Stimulated activated CD8-positive, alpha-beta memory T cell treated with anti-CD3 and anti-CD28 coated beads, Interleukin-4, amount 100 ng/mL, for 1 hour (primary cell): ENCODE measurements at places on chromosomes 13 and 19.

- no peak for DNase-seq
Observed at GRCh38 chr13:45718063-45718462, 15.9 kb downstream of the CBY2 start.

DNA sequence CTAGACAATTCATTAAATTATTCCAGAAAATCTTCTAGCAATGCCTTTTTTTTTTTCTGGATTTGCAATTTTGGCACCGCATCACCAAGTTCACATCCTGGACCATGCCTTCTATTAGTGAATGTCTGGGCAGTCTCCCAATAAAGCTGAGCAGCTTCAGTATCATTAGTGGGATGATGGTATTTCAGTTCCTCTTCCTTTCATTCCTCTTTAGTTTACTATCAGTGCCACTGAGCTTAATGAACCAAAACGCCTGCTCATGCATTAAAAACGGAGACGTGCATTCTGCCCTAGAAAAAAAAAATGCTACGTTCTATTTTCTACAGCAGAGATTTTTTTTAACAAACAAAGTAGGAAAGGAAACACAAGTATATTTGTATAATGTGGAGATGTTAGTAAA is 343.0 kb downstream of the PCDH9 start:
- DNase-seq = no peak

- DNase-seq = no peak
Observed at GRCh38 chr19:33294058-33294798, 8.1 kb downstream of the CEBPA start.

GRCh38 chr19:6392221-6393073 is 517 bp downstream of the GTF2F1 start:
- no peak for DNase-seq

GRCh38 chr13:30192320-30193093 is 114.8 kb downstream of the KATNAL1 start:
- no peak for DNase-seq

DNA sequence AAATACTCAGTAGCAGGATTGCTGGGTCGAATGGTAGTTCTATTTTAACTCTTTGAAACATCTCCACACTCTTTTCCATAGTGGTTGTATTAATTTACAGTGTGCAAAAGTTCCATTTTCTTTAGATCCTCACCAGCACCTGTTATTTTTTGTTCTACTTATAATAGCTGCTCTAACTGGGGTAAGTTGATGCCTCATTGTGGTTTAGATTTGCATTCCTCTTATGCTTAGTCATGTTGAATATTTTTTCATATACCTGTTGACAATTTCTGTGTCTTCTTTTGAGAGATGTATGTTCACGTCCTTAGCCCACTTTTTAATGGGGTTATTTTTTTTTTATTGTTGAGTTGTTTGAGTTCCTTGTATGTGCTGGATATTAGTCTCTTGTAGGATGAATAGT is 144.6 kb downstream of the NBEA start:
- no peak for DNase-seq

DNA sequence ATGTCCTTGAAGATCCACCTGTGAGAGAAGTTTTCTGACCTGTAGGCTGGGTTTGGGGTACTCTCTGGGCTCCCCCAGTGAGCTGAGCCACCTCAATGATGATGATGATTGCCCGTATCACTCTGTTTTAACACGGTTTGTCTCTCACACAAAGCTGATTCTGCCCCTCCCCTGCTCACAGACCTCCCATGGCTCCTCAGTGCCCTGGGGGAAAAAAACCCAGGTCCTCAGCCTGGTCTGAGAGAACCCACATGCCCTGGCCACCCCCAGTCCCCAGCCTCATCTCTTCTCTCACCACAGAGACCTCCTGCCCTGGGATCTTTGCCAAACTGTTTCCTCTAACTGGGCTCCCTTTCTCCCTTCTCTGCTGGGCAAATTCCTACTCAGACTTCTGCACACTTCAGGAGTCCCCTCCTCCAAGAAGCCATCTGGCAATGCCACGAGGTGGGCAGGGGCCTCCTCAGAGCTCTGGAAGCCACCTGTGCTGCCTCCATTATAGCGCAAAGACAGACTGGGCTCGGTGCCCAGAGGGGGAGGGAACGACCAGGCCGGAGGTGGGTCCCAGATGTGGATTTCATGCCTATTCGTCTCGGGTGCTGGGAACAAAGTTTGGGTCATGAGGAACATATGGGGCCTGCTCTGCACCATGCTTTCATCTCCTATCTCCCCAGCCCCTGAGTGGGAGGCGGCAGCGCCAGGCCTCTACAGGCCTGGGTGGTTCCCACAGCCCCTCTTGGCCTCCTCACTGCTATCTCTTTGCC is 8.5 kb upstream of the CA11 start:
- no peak for DNase-seq

DNA sequence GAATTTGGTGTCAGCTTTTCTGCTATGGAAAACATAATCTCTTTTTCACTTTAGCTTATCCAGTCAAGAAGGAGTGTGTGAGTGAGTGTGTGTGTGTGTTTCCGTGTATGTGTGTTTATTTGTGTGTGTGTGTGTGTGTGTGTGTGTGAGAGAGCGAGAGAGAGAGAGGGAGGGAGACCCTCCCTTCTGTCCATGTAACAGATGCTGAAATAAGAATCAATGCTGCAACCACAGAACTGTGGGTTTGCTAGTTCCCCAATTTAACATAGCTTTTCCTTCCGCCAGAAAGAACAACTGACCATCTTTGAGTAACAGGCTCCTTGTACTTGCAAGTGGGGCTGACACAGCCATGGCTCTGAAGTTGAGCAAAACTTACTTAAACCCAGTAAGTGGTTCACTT is 5.2 kb downstream of the LCP1 start:
- DNase-seq = no peak

- no peak for DNase-seq
Observed at GRCh38 chr13:20608438-20609020, 41.6 kb downstream of the IFT88 start.

DNA sequence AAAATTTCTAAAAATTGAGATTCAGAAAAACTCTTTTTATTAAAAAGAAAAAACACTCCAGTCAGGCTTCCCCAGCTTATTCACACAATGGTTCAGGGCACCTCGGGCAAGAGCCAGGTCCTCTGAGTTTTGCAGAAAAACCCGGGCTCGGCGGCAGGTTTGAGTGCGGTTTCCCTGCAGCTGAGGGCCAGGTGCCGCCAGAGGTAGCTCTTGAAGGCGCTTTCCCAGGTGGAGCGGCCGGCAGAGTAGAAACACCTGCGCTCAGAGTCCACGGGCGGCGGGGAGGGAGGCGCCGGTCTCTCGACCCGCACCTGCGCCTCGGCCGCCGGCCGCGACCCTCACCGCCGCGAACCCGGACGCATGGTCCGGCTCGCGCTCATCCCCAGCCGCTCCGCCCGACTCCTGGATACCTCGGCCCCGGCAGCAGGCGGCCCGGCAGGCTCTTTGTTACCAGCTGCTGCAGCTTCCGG is 444 bp downstream of the PROSER1 start:
- no peak for DNase-seq

DNA sequence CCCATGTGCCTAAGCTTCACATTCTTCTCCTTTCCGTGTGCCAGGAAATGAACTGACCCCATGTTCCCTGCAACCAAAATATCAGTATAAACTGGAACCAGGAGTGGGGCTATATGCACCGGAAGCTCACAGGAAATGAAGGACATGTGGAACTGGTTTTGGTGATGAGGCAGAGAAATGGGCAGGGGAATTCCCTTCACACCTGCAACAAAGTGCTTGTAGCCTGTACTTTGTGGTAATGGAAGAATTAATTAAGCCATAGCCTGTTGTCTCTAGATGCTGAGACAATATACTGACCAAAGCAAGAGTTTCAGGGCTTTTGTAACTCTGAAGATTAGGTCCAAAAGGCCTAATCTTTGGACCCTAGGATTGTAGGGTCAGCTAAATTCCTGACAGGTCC is 15.5 kb upstream of the UGGT2 start:
- DNase-seq = no peak

- DNase-seq = no peak
Observed at GRCh38 chr19:51689751-51690453, 3.2 kb upstream of the SPACA6 start.

- no peak for DNase-seq
Observed at GRCh38 chr13:45441633-45442032, 23.1 kb upstream of the COG3 start.

DNA sequence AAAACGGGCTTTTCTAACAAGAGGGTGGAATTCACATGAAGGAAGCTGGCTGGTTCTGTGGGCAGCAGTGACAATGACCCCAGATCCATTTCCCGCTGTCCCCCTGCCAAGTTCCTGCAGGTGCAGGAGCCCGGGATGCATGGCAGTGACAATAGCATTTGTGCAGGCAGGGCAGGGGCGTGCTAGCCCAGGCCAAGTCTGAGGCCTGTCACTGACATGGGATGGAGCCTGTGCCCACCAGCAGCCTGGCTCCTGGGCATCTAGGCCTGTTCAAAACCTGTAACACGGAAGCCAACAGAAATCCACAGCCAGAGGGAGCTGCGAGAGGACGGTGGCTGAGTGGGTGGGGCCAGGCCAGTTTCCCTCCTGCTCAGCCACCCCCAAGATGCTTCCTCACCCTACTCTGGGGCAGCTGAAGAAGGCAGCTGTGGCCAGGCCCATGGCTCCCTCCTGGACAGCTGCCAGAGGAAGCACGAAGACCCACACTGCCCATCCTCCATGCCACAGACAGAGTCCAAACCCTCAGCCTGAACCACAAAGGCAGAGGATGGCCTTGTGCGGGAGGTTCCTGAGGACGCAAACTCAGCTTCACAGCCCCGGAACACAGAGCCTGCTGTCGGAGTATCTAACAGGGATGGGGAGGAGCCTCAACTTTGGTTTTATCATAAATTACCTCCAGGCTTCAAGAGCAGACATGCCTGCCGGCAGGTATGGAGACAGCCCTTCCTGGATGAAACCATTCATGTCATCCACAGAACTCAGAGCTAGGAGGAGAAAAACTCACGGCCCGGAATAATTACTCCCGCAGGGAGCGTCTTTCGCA is 74.0 kb downstream of the CEBPG start:
- DNase-seq = no peak

- no peak for DNase-seq
Observed at GRCh38 chr13:95741584-95742563, 64.9 kb downstream of the DNAJC3 start.

- DNase-seq = no peak
Observed at GRCh38 chr13:72890546-72890945, 108.6 kb downstream of the PIBF1 start.

DNA sequence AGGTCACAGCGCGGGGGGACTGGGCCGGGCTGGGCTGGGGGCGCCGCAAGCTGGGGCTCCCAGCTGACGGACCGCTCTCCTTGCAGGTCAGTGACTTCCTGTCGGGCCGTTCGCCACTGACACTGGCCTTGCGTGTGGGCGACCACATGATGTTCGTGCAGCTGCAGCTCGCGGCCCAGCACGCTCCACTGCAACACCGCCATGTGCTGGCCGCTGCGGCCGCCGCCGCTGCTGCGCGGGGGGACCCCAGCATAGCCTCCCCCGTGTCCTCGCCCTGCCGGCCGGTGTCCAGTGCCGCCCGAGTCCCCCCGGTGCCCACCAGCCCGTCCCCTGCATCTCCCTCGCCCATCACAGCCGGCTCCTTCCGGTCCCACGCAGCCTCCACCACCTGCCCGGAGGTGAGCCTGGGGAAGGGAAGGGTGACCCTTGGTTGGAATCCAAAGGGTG is 5.7 kb downstream of the MIDN start:
- DNase-seq = no peak

DNA sequence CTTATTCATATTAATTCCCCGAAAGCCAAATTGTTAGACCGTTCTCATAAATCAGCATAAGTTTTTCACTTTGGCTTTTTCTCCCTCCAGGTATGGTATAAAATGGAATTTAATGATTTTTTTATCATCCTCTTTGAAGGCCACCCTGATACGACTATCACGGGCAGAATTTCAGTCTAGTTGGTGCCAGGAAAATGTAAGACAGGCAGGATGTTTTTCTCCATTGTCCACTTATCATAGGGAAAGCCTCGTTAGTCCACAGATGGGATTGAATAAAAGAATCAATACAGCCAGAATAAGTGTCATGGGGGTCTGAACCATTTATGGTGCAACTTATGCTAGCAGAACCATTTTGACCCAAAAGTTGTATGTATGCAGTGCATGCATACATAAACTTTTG is 566.0 kb upstream of the ARGLU1 start:
- no peak for DNase-seq

DNA sequence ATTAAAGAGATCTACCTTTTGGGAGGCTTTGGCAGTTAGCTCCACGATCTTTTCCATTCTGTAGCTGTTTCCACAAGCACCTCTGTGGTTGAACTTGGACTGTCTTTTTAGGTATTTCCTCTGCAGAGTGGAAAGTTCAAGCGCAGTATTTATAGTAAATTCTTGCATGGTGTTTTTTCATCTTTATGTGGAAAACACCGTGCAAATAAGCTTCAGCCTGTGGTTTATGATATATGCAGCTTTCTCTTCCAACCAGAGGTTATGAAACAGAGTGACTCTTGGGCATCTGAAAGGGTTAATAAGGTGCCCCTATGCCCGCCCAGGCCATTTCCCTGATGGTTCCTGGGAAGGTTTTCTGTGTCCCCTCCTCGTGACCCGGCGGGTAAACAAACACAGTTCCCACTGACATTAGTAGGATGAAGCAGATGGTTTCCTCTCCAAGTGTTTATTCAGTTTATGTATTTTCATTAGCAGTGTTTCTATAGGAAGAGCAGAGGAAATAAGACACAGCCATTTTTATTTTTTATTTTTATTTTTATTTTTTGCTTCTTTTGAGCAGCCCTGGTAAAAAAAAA is 39.7 kb upstream of the RNF113B start:
- no peak for DNase-seq

- DNase-seq = no peak
Observed at GRCh38 chr19:45356760-45357444, 13.5 kb downstream of the ERCC2 start.

DNA sequence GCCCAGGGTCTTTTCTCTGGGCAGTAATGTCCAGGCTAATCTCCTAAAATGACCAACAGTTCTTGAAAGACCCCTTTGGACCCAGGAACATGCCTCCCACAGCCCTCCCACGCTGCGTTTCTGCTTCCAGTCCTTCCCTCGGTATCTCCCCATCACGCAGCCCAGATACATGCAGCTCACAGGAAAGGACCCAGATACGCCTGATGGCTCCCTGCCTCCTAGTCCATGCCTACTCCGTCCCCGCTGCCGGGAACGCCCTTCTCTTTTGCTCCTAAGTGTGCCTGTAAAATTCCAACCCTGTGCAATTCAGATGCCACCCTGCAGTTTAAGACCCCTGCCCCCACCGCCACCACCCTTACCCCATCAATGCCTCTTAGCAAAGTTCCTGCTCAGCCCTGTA is 778 bp downstream of the MUC16 start:
- no peak for DNase-seq

- no peak for DNase-seq
Observed at GRCh38 chr19:12856653-12857052, 18.3 kb downstream of the MAST1 start.

DNA sequence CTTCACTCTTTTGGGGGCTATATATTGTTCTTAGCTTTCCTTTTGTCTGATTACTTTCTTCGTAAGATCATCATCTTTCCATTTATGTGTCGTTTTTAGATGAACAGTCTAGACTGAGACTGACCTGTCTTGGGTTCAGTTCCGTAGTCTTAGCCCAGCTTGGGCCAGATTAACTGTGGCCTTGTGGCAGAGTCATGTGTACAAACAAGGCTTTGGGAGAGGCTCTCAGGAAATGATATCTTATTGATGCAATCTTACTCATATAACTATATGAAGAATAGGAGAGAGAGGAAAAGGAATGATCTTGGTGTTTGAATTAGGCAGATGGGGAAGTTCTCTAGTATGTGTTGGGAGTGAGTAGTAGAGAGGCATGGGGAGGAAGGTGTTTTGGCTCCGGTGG is 6.8 kb upstream of the ERCC5 start:
- DNase-seq = no peak

GRCh38 chr19:46195104-46195503 is 34.4 kb upstream of the IGFL1 start:
- no peak for DNase-seq

GRCh38 chr13:73910733-73911132 is 223.5 kb downstream of the KLF12 start:
- DNase-seq = no peak
